Mesenchymal stem cell (in vitro differentiated cells and primary cell): ENCODE measurements at places on chromosomes 2 and 18.
A peak's percentile ranks its signal among the peaks of the same experiment; 100 is the strongest.

- H3K4me3 ChIP-seq, result no peak overlapping the region
- H3K27ac ChIP-seq, result no peak overlapping the region
- peaks cover 15% of the 10 kb centered on the region for H3K27me3 ChIP-seq
- peaks cover 3% of the 10 kb centered on the region for H3K4me1 ChIP-seq
- H3K36me3 ChIP-seq, result no peaks in the 10 kb centered on the region
- DNase-seq, result no peak
Observed at GRCh38 chr2:232353660-232354059, 24.9 kb upstream of the ALPP start.

DNA sequence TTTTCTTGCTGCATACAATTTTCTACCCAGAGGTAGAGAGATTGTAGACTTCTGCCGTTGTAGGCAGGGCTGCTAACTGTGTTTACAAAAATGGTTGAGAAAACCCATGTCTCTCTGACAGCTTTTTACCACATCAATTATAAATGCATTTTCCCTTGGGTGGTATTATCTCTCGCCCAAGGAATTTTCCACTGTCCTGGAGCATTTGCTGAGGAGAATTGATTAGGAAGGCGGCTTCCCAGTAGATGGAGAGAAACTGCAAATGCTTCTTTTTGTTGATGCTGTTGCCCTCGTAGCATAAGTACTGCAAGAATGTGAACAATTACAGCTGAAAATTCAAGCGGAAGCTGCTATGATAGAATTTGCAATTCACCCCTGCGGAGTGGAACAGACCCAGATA is 1007.7 kb upstream of the KLHL29 start:
- H3K36me3 ChIP-seq, result no peaks in the 10 kb centered on the region
- no peak overlapping the region for H3K27ac ChIP-seq
- peak; percentile 15 for DNase-seq
- no peaks in the 10 kb centered on the region for H3K4me1 ChIP-seq
- no peaks in the 10 kb centered on the region for H3K27me3 ChIP-seq
- H3K4me3 ChIP-seq, result no peak overlapping the region

GRCh38 chr2:37575780-37576179 is 95.7 kb downstream of the CDC42EP3 start:
- H3K36me3 ChIP-seq, result no peaks in the 10 kb centered on the region
- H3K27me3 ChIP-seq, result no peaks in the 10 kb centered on the region
- no peak for DNase-seq
- no peak overlapping the region for H3K4me3 ChIP-seq
- peaks cover 4% of the 10 kb centered on the region for H3K4me1 ChIP-seq

DNA sequence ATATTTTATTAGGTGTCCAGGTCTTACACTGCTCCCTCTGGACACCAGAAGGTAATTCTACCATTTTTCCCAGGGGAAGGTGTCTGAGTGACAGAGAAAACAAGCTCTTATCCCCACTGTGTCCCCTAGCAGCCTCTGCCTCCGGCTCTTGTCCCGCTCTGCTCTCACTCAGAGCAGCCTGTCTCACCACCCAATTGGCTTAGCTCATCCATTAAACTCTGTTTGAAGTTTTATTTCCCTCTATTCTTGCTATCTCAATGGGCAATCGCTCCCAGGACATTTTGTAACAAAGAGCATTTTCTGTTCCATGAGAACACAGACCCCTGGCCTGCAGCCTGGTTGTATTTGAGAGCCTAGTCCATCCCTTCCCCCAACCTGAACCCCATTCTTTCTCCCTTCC is 90.6 kb upstream of the LDAH start:
- H3K27me3 ChIP-seq, result peaks cover 41% of the 10 kb centered on the region
- no peaks in the 10 kb centered on the region for H3K36me3 ChIP-seq
- no peak for DNase-seq
- H3K4me1 ChIP-seq, result peaks cover 18% of the 10 kb centered on the region
- H3K4me3 ChIP-seq, result no peak overlapping the region

- no peak overlapping the region for H3K4me3 ChIP-seq
- peaks cover 2% of the 10 kb centered on the region for H3K4me1 ChIP-seq
- no peak for DNase-seq
- H3K36me3 ChIP-seq, result peaks cover 9% of the 10 kb centered on the region
- H3K27me3 ChIP-seq, result no peaks in the 10 kb centered on the region
- H3K27ac ChIP-seq, result no peak overlapping the region
Observed at GRCh38 chr18:56775701-56776100, 124.5 kb downstream of the WDR7 start.

DNA sequence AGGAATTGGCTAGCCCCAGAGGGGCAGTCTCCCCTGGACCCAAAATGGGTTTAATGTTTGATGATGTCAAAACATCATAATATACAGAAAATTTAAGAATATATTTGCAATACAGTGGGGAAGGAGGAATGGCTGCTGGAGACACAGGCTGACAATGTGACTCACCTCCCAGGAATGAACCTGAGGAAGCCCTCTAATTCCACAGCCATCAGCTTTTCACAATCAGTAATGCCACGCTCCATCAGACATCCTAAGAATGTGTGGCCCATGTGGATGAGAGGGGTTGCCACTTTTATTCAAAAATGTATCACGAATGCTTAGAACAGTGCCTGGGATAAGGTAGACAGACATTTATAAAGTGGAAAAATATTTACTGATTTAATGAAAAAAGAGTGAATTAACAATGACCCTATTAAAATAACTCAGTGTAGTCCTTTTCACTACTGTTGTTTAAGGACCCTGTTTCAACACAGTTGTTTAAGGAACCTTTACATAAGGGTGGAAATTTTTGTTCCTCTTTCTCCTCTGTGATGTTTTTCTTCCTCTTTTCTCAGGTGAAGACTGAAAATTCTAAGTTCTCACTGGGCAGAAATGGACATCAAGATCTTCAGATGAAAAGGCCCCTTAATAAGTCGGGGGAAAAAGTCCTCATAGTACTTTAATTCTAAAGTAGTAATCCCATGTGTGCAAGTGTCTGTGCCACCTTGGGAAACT is 17.5 kb upstream of the TMEM163 start:
- DNase-seq, result peak; percentile 53
- peaks cover 18% of the 10 kb centered on the region for H3K4me1 ChIP-seq
- no peaks in the 10 kb centered on the region for H3K36me3 ChIP-seq
- H3K27me3 ChIP-seq, result peaks cover 17% of the 10 kb centered on the region

GRCh38 chr2:45388541-45389100 is 222.4 kb downstream of the SRBD1 start:
- H3K27me3 ChIP-seq, result no peaks in the 10 kb centered on the region
- H3K27ac ChIP-seq, result no peak overlapping the region
- H3K4me3 ChIP-seq, result no peak overlapping the region
- no peaks in the 10 kb centered on the region for H3K36me3 ChIP-seq
- DNase-seq, result no peak

DNA sequence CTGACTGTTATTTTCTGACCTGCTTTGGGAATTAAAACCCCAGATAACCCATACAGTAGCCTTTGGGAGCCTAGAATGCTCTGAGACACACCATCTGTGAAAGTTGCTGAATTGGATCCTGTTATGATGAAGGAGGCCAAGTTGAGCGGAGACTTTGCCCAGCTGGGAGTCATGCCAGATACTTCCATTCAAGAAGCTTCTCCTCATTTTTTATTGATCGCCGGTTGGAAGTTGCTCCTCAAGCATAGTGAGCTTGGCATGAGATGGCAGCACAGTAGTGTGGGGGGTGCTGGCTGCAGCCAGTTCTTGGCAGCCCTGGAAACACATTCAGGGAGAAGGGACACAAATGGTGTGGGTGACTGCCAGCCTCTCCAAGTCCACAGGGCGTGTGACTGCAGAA is 270.7 kb upstream of the NRP2 start:
- H3K27ac ChIP-seq, result no peak overlapping the region
- no peaks in the 10 kb centered on the region for H3K27me3 ChIP-seq
- no peak overlapping the region for H3K4me3 ChIP-seq
- DNase-seq, result no peak
- H3K36me3 ChIP-seq, result no peaks in the 10 kb centered on the region

GRCh38 chr18:48814490-48815178 is 136.1 kb downstream of the SMAD7 start:
- no peaks in the 10 kb centered on the region for H3K27me3 ChIP-seq
- H3K4me3 ChIP-seq, result no peak overlapping the region
- peak; percentile 71 for DNase-seq
- peaks cover 36% of the 10 kb centered on the region for H3K36me3 ChIP-seq
- no peak overlapping the region for H3K27ac ChIP-seq

- H3K36me3 ChIP-seq, result peaks cover 10% of the 10 kb centered on the region
- no peaks in the 10 kb centered on the region for H3K4me1 ChIP-seq
- no peaks in the 10 kb centered on the region for H3K27me3 ChIP-seq
- DNase-seq, result no peak
- no peak overlapping the region for H3K27ac ChIP-seq
Observed at GRCh38 chr2:135096665-135097446, 44.8 kb downstream of the RAB3GAP1 start.

- H3K36me3 ChIP-seq, result no peaks in the 10 kb centered on the region
- no peak overlapping the region for H3K27ac ChIP-seq
- DNase-seq, result no peak
Observed at GRCh38 chr2:55970500-55970899, 46.9 kb upstream of the EFEMP1 start.

DNA sequence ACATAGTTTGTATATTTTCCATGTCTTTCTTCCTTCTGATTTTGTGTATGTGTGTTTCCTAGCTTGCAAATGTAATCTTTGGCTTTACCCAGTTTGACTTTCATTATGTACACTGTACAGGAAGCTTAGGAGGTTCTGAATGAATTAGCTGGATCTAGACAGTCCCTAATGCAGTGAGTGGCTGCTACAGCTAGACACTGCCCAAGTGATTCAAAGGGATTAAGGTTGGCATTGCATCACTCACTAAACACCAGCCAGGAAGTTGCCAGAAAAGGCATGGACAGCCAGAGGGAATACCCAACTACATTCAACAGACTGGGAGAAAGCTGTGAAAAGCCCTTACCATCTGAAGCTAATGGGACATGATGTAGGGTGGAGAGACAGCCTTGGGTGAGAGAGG is 316.0 kb upstream of the MEX3C start:
- H3K4me1 ChIP-seq, result no peaks in the 10 kb centered on the region
- DNase-seq, result peak; percentile 13
- H3K27me3 ChIP-seq, result no peaks in the 10 kb centered on the region
- no peaks in the 10 kb centered on the region for H3K36me3 ChIP-seq

- peaks cover 8% of the 10 kb centered on the region for H3K36me3 ChIP-seq
- peak; percentile 70 for DNase-seq
- H3K27ac ChIP-seq, result peak overlapping the region; percentile 93
- peaks cover 12% of the 10 kb centered on the region for H3K4me1 ChIP-seq
- no peaks in the 10 kb centered on the region for H3K27me3 ChIP-seq
- H3K4me3 ChIP-seq, result no peak overlapping the region
Observed at GRCh38 chr18:23380817-23381216, 72.3 kb upstream of the RIOK3 start.

DNA sequence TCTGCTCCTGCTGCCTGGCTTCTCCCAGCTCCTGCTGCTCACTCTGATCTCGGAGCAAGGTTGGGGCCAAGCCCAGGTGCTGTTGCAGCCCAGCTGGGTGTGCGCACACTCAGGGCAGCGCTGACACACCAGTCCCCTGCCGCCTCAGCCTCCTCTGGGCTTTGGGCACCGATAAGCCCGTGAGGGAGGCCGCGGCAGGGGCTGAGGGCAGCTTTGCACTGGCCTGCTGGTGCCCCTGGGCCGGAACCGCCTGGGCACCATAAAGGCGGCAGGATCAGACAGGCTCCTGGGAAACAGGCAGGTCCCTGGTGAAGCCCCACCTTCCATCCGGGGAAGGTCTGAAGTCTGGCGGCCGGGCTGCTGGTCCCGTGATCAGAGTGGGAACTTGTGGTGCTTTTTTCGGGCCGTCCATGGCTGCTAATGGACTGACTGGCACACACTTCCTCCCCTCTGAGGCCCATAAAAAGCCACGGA is 14.1 kb upstream of the EML6 start:
- H3K4me3 ChIP-seq, result no peak overlapping the region
- H3K4me1 ChIP-seq, result peaks cover 2% of the 10 kb centered on the region
- no peak overlapping the region for H3K27ac ChIP-seq
- DNase-seq, result no peak

DNA sequence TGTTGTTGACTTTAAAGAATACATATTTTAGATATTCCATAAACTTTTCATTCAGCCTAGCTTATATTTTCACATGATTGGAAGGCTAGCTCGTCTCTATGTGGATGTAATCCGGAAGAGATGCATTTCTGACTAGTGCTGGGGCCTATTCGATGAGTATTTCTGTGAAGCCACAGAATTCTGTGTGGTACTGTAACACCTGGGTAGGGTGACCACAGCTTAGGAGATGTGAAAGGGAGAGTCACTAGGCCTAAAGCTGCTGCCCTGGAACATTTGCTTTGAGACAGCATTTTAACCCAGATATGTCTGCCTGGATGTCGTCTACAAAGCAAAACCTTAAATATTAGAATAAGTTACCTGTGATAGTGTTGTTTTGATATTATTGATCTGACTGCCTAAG is 83.5 kb downstream of the ZNF236 start:
- H3K4me3 ChIP-seq, result no peak overlapping the region
- H3K27me3 ChIP-seq, result no peaks in the 10 kb centered on the region
- peaks cover 24% of the 10 kb centered on the region for H3K36me3 ChIP-seq
- DNase-seq, result no peak

GRCh38 chr2:228545041-228545747 is 363.7 kb upstream of the SPHKAP start:
- H3K36me3 ChIP-seq, result no peaks in the 10 kb centered on the region
- H3K4me3 ChIP-seq, result no peak overlapping the region
- no peak for DNase-seq
- H3K27ac ChIP-seq, result no peak overlapping the region

DNA sequence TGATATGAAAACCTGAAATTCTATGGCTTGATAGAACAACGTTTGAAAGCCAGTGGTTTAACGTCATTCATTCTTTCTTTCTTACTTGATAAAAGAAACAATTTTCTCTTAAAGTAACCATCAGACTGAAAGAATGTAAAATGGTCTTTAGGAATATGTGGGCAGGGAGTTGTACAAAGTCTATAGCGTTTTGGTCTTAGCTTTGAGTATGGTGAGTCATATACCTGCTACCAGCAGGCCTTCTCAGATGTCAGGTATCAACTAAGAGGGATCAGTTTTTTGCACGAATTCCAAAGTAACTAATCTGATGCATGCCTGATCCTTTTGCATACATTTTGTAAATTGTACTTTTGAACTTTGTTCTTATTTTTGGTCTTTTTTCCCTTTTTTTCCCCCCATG is 101.5 kb upstream of the DSEL start:
- H3K4me1 ChIP-seq, result no peaks in the 10 kb centered on the region
- DNase-seq, result no peak
- no peak overlapping the region for H3K4me3 ChIP-seq
- H3K27me3 ChIP-seq, result no peaks in the 10 kb centered on the region
